ENCODE measurements at places on chromosomes 6 and 20.

DNA sequence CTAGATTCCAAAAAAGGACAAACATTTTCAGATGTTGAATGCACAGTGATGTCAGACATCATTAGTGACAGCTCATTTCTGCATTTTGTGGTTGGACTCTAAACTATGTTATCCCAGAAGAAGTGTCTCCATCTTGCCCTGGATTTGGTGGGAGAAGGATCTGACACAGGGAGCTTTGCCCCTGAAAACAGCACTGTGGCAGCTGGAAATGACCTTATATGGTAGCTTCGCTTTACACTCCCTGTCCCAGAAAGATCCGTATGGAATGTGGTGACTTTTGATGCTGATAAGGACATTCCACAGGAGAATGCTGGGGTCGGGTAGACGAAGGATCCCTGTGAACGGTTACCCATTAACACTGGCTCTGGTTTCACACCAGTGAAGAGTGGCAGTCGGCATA is 87.2 kb upstream of the EDN1 start:
- peak; percentile 22 for DNase-seq

- DNase-seq = no peak
Measured at GRCh38 chr6:145600299-145600698, 135.0 kb downstream of the EPM2A start.

GRCh38 chr6:170048615-170049256 is 242.1 kb downstream of the DLL1 start:
- no peak for DNase-seq

DNA sequence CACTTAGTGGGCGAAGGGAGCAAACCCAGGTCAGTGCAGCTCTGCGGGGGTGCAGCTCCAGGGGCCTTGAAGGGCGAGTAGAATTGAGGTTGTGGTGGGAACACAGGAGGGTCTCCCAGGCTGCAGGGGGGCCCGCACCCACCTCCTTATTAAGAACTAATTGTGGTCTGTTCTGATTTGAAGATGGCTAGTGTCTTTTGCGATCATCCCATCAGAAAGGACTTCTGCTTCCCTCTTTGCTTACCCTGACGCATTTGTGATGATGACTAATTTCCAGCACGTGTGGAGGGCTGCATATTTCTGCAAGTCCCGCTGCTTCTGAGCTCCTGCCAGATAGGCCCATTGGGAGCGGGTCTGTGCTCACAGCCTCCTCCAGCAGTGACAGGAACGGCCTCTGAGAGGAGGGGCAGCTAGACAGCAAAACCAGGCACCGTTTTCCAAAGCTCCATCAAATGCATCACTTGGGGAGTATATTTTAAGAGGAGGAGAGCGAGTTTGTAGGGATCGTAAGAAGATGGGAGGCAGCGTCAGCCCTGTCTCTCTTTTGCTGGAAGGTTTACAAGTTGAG is 268.9 kb downstream of the CDH4 start:
- no peak for DNase-seq

- DNase-seq = no peak
Measured at GRCh38 chr20:48060841-48061720, 275.8 kb upstream of the SULF2 start.

DNA sequence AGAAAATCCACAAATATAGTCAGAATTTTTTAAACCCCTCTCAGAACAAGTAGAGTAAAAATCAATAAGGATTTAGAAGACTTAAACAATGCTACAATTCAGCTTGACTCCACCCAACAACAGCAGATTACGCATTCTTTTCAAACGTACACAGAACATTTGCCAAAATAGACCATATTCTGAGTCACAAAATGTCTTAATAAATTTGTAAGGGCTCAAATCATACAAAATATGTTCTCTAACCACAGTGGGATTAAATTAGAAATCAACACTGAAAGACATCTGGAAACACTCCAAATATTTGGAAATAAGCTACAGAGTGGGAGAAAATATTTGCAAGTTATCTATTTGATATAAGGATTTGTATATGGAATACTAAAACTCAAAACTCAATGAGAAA is 164.2 kb upstream of the AKAP12 start:
- no peak for DNase-seq

DNA sequence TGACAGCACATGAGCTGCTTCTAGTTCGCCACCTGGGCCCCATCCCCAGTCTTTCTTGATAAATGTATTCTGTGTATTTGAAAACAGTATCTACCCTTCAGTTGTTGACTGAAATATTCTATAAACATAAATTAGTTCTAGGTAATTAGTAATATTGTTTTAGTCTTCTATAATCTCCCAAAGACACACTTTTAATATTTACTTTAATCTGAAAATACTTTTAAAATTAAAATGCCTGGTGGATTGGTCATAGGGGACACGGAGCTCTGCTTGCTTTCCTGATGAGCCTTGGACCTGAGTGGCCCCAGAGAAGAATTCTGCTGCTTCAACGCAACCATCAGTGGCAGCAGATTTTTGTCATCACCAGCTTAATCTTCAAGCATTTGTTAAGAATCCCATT is 234.5 kb downstream of the THBS2 start:
- no peak for DNase-seq

- no peak for DNase-seq
Measured at GRCh38 chr6:35174088-35174434, 32.9 kb upstream of the TCP11 start.

DNA sequence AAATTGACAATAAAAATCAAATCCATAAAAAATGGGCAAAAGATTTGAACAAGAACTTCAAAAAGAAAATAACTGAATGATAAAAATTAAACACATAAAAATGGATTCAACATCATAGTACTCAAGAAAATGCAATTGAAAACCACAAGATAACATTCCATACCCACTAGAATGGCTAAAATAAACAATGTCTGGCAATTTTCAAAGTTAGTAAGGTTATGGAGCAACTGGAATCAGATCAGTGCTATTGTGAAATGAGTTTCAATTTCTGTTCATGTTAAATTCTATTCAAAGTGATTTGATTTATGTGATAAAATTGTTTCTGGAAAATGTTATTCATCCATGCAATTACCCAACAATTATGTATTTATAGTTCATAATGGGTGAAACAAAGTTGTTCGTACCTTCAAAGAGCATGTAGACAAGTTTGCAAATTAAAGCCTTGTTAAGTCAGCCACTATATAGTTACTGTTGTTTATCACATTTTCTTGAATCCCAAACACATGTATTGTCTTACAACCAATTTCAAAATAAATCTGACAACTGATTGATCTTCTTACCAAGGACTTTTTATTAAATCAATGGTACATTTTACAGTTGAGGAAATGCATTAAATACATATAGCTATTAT is 151.5 kb upstream of the CENPW start:
- no peak for DNase-seq

GRCh38 chr20:40931410-40932044 is 97.1 kb upstream of the TOP1 start:
- DNase-seq = no peak

DNA sequence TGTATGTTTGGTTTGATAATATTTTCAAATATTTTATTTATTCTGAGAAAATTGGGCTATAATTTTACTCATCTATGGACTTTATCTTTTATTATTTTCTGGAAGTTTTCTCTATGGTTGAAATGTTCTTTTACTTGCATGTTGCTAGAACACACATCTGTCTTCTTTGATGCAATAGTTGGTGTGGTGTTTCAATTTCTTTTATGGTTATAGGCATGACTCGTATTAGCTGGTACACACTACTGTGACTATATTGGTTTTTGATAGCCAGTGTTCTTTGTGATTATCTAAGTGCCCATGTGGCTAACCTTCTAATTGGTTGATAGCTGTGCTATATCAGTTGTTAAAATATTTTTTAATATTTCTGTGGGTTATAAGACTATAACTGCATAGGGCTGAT is 1343.3 kb upstream of the GJE1 start:
- DNase-seq = no peak

Data from H7 (cell line).